Psoas muscle (tissue), 8 donors: ENCODE measurements at places on chromosomes 3 and 15. TPM values are rescaled to one million over a fixed set of nuclear protein-coding genes. Genes with fewer than 3 reads are reported as not detected.

The CAND2 gene
- total RNA-seq = 140 TPM

DNA sequence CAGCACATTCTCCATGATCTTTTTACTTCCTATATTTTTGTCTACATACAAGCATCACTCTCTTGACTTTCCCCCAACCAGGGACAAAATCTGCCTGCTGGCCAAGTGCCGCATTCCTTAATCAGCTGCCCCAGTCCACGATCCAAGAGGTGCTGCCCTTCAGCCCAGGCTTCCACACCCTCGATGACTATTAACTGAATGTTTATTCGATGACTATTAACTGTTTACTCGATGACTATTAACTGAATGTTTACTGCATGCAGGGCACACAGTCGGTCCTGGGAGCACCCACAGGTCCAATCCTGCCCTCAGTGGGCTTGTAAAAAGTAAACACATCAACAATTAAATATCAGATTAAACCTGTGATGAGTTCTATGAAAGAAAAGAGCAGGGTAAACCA is 256.9 kb downstream of the ARRDC4 start:
- no peak for DNase-seq

- DNase-seq = no peak
These were observed 85.1 kb upstream of the SAMMSON start for GRCh38 chr3:69914395-69914794.

The GOLGA8N gene
- 2.9 TPM for total RNA-seq

- no peak for DNase-seq
These were observed 70.6 kb upstream of the CTSH start for GRCh38 chr15:79015416-79015815.

The TMIE gene
- total RNA-seq = 0.38 TPM

The TICRR gene
- total RNA-seq = not detected

The PATL2 gene
- 0.74 TPM for total RNA-seq

- DNase-seq = no peak
These were observed 93.6 kb downstream of the APBA2 start for GRCh38 chr15:28979208-28979841.

The RASSF1 gene
- total RNA-seq = 13.0 TPM

- DNase-seq = no peak
These were observed 82.6 kb downstream of the PCCB start for GRCh38 chr3:136332776-136333175.

The SNX22 gene
- total RNA-seq = 0.15 TPM

GRCh38 chr3:17235310-17235709 is 350.6 kb downstream of the PLCL2 start:
- DNase-seq = no peak

DNA sequence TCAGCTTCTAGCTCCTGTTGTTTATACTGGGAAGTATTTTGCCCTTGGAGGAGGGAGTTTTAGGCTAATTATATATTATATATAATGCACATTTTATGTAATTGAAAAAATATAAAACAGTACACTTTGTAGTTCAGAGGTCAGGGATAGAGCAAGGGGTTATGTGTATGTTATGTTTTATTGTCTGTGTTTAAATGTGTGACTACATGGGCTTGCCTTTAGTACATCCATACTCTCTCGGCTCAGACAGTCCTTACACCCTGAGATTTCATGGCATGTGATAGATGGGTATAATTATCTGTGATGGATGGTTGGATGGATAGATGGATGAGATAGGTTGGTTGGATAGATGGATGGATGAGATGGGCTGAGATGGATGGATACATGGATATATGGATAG is 17.4 kb upstream of the ST3GAL6 start:
- no peak for DNase-seq

The TMEM42 gene
- 10.7 TPM for total RNA-seq

- peak; percentile 80 for DNase-seq
These were observed at the start of gene TYRO3 for GRCh38 chr15:41558400-41559238. Gene TYRO3 (plus strand): TSS chr15:41559212. CDS start chr15:41559258, 46 bp downstream.

GRCh38 chr3:126399351-126399735 is 4.6 kb downstream of the CFAP100 start:
- DNase-seq = no peak

- no peak for DNase-seq
These were observed 17.9 kb upstream of the FAM81A start for GRCh38 chr15:59420108-59420507.

The HAUS2 gene
- total RNA-seq = 13.3 TPM

DNA sequence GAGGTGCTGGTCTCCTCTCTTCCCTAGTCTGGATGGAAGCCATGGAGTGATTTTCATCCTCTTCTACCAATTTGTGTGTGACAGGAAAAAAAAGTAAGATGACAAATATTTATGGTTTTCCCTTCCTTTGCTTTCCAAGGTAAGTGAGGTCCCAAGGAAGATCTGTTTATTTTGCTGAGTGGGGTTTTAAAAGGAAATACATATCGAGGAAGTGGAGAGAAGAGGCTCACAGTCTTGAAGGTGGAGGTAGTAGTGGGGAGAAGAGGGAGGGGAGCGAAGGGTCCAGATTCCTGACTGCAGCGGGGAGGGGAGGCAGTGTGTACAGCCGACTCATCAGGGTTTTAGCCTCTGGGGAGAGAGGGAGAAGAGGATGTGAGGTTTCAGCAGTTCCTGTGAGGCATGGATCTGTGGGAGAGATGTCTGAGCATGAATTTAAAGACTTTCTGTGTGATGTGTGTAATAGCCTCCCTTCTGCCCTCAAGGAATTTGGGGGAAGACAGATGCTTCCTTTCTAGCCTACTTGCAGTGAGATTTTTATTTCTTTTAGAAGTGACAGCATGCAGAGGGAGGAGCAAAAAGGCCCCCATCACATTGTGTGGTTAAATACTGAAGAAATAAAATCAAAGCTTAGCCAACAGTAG is 272.4 kb downstream of the THRB start:
- DNase-seq = no peak

DNA sequence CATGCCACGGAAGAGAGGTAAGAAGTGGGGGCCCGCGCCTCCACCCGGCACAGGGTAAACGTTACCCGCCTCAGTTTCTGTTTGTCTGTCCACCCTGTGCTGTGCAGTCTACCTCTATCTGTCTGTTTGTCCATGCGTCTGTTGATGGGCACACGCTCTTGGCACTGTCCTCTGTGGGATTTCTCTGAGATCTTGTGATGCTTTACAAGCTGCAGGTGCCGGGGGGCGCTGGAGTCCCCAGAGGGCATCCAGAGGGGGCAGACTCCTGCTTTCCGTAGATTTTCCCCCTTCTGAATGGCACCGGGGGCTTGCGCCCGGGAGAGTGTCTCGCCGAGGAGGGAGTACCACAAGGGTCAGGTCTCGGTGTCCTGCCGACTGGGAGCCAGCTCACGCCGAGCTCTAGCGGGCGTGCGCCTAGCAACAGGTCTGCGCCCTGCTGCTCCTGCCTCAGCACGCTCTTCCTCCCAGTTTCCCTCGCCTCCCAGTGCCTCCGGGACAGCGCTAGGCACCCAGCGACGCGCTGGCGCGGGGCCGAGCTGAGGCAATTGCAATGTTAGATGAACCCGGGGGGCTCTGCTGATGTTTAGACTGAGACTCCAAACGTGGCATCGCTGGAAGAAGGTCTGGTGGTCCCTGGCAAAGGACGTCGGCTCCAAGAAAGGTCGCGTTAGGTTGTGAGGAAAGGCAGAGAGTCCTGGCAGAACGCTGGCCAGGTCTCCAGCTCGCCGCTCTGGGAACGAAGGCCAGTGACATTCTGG is 667 bp downstream of the CEMIP start:
- peak; percentile 53 for DNase-seq

- DNase-seq = no peak
These were observed 22.5 kb upstream of the SEMA3F start for GRCh38 chr3:50132421-50133282.

DNA sequence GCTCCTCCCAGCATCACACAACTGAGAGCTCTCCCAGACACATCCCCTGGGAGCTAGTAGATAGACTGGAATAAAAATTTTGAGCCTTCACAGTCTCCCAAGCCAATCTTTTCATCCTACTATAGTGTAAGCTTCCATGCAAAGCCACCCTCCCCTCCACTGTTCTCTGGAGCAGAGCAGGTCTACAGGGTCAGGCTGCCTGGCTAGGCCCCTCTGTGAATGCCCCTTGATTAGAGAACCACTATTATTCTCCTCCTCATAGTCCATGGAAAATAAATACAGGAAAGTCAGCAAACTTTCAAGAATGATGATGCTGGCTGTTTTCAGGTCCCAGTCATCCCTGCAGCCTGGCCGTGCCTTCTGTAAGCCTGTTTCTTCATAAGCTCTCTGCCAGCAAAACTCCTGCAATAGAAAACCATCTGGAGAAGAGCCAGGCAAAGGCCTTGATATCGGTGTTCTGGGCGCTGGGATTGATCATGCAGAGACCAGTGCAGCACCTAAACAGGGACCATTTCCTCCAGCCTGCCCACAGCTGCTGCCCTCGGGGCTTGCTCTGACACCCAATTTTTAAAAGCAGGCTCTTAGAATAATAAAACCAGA is 51.7 kb downstream of the CRYGS start:
- no peak for DNase-seq

DNA sequence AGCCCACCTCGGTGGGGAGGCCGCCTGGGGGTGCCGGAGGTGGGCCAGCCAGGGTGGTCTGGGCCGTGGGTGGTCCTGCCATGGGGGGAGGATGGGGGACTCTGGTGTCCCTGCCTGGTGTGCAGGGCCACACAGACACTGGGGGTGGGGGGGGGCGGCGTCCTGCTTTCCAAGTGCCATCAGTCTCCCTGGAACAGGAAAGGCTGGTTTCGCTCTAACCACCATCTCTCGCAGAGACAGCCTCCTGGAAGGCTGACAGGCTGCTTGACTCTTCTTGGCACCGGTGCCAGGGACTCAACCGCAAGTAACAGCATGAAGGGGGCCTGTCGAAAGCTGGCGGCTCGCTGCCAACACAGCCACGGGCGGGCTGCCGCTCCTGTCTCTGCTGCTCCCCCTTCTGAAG is 40.3 kb downstream of the RGMA start:
- DNase-seq = no peak

DNA sequence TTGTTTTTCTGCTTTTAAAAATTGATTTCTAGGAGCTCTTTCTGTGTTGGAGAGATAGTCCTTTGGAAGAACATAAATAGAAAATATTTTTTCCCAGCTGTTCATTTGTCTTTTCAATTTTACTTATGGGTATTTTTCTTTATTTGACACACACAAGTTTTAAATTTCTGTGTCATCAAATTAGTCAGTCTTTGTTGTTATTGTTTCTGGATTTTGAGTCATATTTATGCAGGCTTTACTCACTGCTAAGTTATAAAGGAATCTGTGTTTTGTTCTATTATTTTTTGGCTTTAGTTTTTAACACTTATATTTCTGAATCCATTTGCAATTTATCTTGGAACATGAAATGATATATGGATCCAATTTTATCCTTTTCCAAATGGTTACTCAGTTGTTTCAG is 5.9 kb upstream of the GHSR start:
- DNase-seq = no peak

DNA sequence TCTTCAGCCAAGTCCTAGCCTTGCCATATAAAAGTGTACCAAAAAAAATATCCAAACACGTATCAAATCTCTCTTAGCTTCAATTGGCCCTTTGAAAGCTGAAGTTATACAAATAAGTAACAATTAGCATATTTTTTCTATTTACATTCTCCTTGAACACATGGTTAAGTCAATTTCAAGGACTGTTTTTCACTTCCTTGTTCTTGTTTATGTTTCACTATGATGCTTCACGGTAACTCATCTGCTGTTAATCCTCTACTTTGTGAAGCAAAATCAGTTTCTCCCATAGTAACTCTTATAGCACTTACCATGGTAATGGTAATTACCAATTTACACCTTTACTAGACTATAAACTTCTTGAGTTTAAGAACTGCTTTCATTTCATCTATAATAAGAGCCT is 10.6 kb upstream of the SPRED1 start:
- DNase-seq = no peak

DNA sequence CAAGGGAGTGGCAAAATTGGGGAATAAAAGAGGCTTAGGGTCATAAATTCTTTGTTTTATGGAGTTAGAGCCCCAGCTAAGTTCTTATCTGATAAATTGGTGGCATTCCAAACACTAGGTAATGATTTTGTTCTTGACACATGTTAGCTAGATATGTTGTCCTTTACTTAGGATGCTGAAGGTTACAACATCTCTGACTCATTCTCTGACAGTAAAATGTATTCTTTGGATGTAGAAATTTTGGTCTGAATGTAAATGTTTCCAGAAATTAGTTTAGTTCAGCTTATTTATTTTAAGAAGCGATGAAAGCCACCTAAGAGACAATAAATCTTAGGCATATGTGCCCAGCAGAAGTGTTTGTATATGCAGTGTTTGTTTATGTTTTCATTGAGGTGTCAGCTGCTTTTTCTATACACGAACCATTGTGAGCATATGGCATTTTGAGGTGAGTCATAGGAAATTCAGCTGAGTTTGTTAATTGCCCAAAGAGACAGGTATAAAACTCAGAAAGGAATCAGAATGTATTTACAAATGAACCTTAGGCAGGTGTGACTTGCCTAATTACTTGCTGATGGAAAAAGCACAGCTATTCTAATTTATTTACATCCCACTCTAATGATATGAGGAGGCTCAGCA is 247.7 kb downstream of the AGBL1 start:
- DNase-seq = no peak

The ACAD11 gene
- 7.5 TPM for total RNA-seq

DNA sequence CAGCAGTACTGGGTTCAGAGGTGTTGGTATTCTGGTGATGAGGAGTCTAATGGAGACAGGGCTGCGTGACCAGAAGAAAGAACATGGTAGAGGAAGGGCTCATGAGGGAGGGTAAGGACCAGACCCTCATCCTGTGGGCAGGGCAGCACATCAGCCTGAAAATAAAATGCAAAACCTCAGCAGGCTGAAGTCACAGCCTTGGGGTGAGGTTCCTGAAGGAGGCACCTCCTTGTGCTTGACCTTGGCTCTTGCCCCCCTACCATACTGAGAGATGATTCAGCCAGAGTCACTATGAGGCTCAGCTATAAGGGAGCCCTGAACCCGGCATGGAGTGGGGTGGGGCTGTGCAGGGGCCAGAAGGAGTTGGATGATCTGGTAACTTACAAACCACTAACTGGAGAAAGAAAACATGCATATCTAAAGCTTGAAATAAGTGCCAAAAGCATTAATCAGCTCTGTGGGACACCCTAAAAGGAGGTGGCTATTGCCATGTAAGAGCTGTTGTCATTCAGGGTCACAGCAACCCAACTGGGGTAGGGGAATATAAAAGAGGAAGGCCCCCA is 60.2 kb downstream of the CORO2B start:
- DNase-seq = no peak

- no peak for DNase-seq
These were observed 58.6 kb downstream of the AGTR1 start for GRCh38 chr3:148756311-148756710.

The NR1D2 gene
- 53.1 TPM for total RNA-seq

DNA sequence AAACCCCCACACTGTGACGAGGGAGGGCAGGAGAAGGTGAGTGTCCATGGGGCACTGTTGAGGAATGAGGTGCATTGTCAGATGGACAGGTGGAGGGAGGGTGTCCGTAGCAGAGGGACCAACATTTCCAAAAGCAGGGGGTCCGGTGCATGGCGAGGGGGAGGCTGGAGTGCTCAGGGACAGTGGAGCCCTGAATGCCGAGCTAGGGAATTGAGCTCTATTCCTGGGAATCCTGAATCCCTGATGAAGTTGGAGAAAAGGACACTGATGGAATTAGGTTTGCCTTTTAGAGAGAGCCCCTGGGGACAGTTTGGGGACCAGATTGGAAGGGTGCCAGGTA is 7.9 kb upstream of the ANPEP start:
- no peak for DNase-seq

- no peak for DNase-seq
These were observed 164.6 kb upstream of the BCL6 start for GRCh38 chr3:187909866-187910265.

The HSPBAP1 gene
- total RNA-seq = 18.2 TPM

GRCh38 chr3:50302095-50303012 is 1.0 kb downstream of the HYAL1 start:
- peak; percentile 60 for DNase-seq

- peak; percentile 43 for DNase-seq
These were observed 106.8 kb upstream of the IL12A start for GRCh38 chr3:159881828-159882309.
